ENCODE measurements at places on chromosomes 5 and 9. TPM values are rescaled to one million over a fixed set of nuclear protein-coding genes. Genes with fewer than 3 reads are reported as not detected.

Gene F12
- 0.25 TPM for total RNA-seq

Gene NRARP
- total RNA-seq = 0.25 TPM

Gene HAPLN1
- 29.7 TPM for total RNA-seq

Gene ZDHHC11
- total RNA-seq = 5.9 TPM

Gene IL13
- total RNA-seq = not detected
